ENCODE measurements at places on chromosomes 2 and 18. TPM values are rescaled to one million over a fixed set of nuclear protein-coding genes. Genes with fewer than 3 reads are reported as not detected.

The TUBA3E gene
- not detected for total RNA-seq

- no peak for DNase-seq
Measured at GRCh38 chr18:71370671-71371445, 1082.0 kb downstream of the SOCS6 start.

GRCh38 chr2:226352941-226353560 lies 446.6 kb downstream of the IRS1 start:
- no peak for DNase-seq

DNA sequence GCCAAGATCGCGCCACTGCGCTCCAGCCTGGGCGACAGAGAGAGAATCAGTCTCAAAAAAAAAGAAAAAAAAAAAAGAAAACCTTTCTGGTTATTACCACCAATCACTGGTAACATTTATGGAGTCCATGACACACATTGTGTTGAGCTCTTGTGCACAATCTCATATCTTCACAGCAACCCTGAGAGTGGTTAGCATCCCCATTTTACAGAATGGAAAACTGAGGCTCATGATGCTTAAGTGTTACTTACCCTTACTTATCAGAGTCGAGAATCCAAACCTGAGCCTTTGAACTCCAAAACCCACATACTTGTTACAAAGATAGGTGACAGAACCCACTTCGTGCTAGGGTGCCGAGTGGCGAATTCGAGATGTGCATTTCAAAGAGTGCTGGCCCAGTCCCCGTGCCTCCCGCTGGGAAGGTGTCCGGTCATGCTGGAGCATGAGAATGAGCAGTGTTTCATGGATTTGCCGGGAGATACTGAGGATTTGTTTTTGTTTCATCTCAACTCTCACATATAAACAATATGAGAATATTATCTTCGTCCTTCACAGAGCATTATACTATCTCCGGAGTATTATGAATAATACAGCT lies 50.9 kb downstream of the CYP27C1 start:
- no peak for DNase-seq

GRCh38 chr2:133886735-133887675 lies 318.7 kb upstream of the NCKAP5 start:
- DNase-seq, result peak; percentile 69

DNA sequence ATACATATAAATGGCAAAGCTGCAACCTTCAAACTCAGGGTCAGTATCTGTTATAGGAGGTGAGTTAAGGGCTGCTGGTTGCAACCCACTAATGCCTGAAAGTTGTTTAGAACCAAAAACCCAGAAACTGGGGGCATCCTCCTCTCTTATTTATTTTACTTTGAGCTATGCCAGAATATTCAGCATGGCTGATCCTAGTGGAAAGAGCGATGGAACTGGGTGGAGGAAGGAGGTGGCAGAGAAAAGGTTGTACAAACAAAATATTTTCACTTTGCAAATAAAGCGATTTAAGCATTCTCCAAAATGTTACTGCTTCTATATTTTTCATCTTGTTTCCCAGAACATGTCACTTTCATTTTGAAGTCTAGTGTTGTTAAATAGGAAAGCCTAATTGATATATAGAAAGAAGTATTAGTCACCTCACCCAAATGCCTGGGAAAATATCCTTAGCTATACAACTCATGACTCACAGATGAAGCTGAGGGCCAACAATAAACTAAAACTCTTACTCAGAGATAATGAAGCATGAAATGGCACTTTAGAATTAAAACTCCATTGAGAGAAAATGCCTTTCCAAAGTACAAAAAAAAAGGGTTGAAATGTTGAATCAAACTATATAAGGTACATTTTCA lies 251.4 kb upstream of the UBE2E3 start:
- DNase-seq, result peak; percentile 93

The TUBA3D gene
- total RNA-seq, result not detected

The FARSB gene
- 13.6 TPM for total RNA-seq

- DNase-seq, result no peak
Measured at GRCh38 chr2:66439812-66440542, 5.1 kb downstream of the MEIS1 start.

The NEB gene
- 0.90 TPM for total RNA-seq

GRCh38 chr2:224008702-224009261 lies 30.3 kb downstream of the SERPINE2 start:
- DNase-seq, result no peak

The DCDC2C gene
- not detected for total RNA-seq

The CYP27A1 gene
- total RNA-seq, result 0.13 TPM

The ERMN gene
- not detected for total RNA-seq

GRCh38 chr18:23827681-23828080 lies 138.4 kb downstream of the LAMA3 start:
- peak; percentile 99 for DNase-seq

The IL1F10 gene
- not detected for total RNA-seq

The MTCL1 gene
- total RNA-seq, result 12.7 TPM

- no peak for DNase-seq
Measured at GRCh38 chr2:27984153-27984552, 93.6 kb downstream of the BABAM2 start.

DNA sequence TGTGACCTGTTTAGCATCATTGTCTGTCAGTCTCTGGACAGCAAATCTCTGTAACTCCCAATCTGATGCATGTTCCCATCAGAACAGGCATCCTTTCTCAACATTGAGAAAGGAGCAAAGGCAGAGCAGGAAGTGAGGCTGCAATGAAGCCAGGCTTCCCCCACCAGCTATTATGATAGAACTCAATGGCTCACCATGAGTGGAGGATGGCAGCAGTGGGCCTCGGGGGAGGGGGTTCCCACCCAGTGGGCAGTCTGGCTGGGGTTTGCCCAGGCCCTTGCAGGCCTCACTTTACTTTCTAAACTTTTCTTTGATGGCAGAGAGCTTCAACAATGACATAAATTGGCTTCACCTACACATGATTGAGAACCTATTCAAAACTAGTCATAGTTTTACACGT lies 240.6 kb upstream of the CXCR4 start:
- DNase-seq, result no peak

DNA sequence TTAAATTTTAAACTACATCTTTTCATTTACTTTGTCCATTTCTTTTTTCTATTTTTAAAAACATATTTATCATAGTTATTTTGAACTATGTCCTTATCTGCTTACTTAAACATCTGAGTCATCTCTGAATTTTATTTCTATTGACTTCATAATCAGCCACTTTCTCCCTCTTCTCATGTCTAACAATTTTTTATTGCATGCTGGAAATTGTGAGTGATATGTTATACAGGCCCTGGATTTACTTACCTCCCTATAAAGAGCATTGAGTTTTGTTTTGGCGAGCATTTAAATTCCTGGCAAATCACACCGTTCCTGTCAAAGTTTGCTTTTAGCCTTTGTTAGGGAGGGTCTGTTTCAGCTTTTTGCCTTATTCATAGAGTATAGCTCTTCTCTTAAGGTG lies 39.3 kb downstream of the KCNIP3 start:
- DNase-seq, result no peak

GRCh38 chr2:595831-596592 lies 81.2 kb downstream of the TMEM18 start:
- DNase-seq, result no peak

The MYO3B gene
- total RNA-seq, result under 0.01 TPM

DNA sequence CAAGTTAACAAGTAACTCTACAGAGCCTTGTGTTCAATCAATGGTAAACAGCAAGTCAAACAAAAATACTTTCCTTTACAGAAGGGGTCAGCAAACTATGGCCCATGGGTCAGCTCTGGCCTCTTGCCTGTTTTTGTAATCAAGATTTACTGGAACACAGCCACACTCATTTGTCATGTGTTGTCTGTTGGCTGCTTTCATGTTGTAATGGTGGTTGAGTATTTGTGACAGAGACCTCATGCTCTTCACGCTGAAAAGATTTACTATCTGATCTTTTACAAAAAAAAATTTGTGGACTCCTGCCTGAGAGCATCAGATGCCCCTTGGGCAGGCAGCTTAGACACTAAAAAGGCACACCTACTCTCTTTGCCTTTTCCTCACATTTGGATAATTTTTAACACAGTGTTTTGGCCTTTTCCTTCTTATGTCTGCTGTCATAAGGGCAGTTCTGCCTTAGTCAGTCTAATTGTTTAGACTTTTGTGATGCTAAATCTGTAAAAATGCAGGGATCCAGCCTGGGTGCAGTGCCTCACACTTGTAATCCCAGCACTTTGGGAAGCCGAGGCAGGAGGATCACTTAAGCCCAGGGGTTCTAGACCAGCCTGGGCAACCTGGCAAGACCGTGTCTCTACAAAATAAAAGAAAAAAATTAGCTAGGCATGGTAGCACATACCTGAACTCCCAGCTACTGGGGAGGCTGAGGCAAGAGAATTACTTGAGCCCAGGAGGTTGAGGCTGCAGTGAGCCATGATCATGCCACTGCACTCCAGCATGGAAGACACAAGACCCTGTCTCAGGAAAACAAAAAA lies 18.3 kb downstream of the IL1B start:
- no peak for DNase-seq

DNA sequence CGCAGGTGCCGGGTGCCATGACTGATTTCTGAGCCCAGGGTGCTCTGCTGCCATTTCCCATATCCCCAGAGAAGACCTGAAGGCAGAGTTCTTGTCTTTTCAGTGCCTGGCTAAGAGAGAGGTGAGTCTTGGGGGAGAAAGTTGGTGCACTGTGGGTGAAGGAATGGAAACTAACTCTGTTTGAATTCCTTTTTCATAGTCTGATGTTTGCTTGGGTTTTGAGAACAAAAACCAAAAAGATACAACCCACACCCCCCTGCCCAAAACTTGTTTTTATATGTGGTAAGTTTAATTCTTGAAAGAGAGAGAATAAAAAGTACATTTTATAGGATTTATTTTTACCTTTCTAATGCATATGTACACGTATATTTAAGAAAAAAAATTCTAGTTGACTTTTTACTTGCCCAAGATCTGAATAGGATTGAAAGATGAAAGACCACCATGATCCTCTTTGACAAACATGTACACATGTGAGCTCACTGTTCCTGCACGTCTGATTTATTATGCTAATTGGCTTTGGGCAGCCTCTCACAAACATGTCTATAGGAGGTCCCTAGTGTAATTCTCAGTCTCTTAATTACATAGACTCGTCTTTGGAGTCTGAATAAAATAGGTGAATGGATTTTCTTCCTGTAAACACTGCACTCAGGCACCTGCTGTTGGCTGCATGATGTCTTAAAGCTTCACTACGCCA lies 46.3 kb downstream of the ARL4C start:
- DNase-seq, result no peak

DNA sequence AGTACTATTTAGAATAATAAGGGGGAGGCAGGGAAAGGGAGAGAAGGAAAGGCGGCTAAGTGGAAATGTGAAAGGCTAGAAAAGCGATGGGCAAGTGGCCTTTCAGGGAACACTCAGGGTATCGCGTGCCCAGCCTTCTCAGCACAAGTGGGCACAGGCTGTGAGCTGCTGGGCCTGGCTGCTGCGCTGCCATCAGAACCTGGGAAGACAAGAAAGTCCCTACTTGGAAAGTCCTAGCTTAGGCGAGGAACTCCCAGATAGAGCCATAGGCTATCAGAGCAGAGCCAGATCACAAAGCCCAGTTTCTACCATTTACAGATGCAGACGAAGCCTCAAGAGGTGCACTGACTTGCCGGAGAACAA lies 9.8 kb upstream of the FZD7 start:
- no peak for DNase-seq

The ADRA2B gene
- total RNA-seq, result not detected

The GKN1 gene
- not detected for total RNA-seq

GRCh38 chr18:64331419-64331818 lies 182.5 kb upstream of the LINC00305 start:
- DNase-seq, result no peak

GRCh38 chr2:170362871-170363631 lies 185.1 kb downstream of the MYO3B start:
- no peak for DNase-seq

The REG3G gene
- not detected for total RNA-seq

The OSBPL1A gene
- total RNA-seq, result 22.6 TPM

GRCh38 chr2:5391362-5391761 lies 300.8 kb upstream of the SOX11 start:
- DNase-seq, result no peak

DNA sequence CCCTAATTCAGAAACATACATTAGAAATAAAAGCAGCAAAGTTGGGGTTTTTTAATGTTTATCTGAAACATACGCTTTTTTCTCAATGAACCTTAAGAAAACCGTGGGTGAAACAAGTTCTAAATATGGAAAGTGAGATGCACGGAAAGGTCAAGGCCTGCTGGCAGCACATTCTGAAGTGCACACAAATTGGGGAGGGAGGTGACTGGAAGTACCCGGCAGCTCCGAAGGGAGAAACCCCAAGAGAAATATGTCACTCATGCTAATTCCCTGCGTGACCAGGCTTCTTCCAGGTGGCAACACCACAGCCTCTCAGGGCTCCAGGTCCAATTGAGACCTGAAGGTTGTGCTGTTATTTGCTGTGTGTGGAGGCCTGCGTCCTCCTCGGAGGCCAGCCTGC lies 45.5 kb downstream of the EIPR1 start:
- no peak for DNase-seq

The MRO gene
- not detected for total RNA-seq

GRCh38 chr2:218567797-218568189 lies 358 bp downstream of the USP37 start:
- no peak for DNase-seq

GRCh38 chr2:170974304-170974993 lies 45.4 kb downstream of the GORASP2 start:
- no peak for DNase-seq

DNA sequence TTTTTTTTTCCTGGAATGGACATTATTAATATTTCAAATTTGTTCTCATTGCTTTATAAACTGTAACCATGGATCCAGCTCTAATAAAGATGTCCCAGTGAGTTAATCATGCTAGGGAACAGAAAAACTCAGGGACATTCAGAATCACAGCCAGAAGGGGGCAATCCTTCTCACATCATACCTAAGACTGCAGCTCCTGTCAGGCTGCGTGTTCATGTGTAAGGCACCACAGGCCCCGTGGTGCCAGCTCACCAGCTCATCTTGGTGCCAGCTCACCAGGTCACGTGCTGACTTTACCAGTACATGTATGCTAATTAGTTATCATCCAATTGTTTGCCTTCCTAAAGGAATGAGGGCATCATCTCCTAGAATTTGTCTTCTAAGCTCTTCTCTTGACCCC lies 84.7 kb upstream of the NEDD4L start:
- DNase-seq, result peak; percentile 83

GRCh38 chr2:61704364-61704763 lies 149.5 kb downstream of the FAM161A start:
- DNase-seq, result no peak

GRCh38 chr2:10439971-10440370 lies 8.2 kb downstream of the ODC1 start:
- no peak for DNase-seq

- no peak for DNase-seq
Measured at GRCh38 chr2:50646226-50646625, 385.7 kb downstream of the NRXN1 start.

The CCDC138 gene
- 3.4 TPM for total RNA-seq

- DNase-seq, result no peak
Measured at GRCh38 chr18:79493211-79493800, 97.6 kb downstream of the NFATC1 start.

DNA sequence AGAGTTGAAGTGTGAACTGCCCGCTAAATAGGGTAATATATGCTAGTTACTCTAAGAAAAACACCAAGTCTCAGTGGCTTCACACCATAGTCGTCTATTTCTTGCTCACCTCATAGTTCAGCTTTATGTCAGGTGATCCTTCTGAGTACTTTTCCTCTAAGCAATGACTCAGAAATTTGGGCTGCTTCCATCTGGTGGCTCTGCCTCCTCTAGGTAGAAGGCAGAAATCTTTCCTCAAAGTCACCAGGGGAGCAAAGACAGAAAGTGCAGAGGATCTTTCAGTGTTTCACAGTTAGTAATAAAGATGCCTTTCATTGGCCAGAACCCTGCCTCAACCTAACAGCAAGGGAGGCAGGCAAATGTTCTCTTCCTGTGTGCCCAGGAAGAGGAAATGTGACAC lies 17.3 kb downstream of the CDH20 start:
- DNase-seq, result no peak
